ENCODE measurements at places on chromosomes 11 and 22.

GRCh38 chr22:44394246-44395117 is 81.7 kb upstream of the SHISAL1 start:
- DNase-seq = no peak

GRCh38 chr11:69369945-69370344 is 76.0 kb downstream of the MYEOV start:
- no peak for DNase-seq

DNA sequence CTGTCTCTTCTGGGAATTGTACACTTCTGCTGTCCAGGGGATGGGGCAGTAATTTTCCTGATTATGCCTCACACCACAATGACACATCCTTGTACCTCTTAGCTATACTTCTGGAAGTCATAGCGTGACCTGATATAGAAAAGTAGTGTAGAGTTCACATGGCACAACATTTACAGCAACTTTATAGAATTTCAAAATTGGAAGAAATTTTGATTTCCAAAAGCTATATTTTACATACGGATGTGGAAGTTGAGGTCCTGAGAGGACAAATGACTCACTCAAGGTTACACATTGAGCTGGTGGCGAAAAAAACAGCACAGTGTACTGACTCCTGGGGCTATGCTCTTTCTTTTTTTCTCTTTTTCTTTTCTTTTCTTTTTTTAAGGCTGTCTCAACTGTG is 6.3 kb upstream of the CYP2R1 start:
- DNase-seq = no peak

GRCh38 chr11:48078689-48079088 is 98.3 kb downstream of the PTPRJ start:
- DNase-seq = no peak

- no peak for DNase-seq
Measured at GRCh38 chr11:95092549-95093324, 3.1 kb downstream of the ENDOD1 start.

DNA sequence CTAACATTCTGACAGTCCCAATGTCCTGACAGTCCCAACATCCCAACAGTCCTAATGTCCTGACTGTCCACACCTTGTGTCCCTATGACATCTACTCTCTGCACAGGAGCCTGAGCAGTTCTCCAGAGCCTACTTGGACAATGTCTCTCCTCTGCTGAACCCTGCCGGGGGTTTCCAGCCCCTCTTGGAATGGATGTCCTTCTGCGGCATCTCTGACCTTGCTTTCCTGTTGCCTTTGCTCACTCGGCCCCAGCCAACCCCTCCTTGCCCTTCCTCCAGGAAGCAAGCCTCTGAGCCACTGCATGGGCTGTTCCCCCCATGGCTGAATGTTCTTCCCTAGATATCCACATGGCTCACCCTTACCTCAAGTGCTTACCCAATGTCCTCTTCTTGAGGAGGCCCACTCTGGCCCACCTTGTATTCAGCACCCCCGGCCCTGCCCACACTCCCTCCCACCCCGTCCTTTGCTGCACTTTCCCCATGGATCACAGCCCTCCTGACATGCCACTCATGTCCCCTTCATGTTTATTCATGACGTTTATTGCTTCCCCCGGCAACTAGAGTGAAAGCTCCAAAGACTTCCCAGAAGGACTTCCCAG is 59.5 kb downstream of the DHCR7 start:
- DNase-seq = no peak

DNA sequence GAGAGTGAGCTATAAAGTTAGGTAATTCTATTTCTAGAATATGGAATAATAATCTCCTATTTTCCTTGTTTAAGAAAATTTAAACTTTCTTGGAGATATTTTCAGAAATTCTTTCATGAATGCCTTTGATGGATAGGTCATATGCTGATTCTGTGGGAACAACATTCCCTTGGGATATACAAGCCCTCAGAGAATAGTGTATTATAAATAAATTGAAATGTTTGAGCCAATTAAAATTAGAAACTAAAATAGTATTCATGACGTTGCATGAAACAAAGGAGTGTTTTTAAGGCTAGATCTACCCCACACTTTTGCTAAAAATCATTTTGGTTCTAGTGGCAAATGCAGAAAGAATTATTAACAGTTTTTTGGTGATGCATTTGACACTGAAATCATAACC is 269.3 kb upstream of the ANO3 start:
- DNase-seq = no peak

All from forelimb muscle (tissue), 1 donor.